ENCODE measurements at places on chromosomes 3 and 15.

DNA sequence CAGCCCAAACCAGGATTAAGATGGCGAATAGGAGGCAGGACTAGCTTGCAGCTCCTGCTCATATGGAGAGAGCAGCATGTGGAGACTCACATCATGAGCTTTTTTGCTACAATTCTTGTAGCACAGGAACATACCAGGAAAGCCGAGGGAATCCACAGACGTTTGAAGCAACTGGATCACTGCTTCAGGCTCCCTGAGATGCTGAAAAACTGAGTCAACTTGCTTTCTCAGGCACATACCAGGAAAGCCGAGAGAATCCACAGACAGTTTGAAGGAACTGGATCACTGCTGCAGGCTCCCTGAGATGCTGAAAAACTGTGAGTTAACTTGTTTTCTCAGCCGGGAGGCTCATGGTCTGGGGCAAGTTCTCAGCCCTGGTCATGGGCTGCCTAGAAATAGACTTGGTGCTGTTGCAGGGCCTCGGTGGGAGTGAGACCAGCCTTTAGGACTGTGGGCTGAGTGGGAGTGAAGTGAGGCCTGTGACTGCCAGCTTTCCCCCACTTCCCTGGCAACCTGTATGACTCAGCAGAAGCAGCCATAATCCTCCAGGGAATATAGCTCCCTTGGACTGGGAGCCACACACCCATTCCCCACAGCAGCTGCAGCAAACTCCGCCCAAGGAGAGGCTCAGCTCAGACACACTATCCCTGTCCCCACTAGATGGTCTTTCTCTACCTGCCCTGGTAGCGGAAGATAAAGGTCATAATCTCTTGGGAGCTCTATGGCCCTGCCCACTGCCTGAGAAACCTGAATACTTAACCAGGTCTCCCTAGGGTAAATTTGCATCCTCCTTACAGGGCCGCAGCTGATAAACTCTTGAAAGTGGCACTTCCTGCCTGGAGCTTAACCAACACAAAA lies 51.9 kb upstream of the PFN2 start:
- no peak for DNase-seq

DNA sequence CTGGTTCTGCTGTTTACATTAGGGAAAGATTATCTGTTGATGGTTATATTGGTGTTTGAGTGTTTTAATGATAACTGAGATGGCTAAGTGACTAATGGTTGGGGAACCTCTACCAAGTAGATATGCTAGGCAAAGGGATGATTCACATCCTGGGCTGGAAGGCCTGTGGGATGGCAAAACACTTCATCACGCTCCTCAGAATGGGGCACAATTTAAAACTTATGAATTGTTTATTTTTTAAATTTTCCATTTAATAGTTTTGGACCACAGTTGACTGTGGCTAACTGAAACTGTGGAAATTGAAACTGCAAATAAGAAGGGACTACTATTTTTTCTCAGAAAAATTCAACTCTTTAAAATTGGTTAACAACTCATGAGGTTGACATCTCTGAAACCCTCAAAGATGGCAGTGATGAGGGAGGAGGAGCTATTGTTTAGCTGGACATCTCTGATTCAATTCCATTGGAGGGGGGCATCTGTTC lies 100.5 kb upstream of the ZBED2 start:
- DNase-seq, result no peak

- no peak for DNase-seq
These were observed 18.4 kb downstream of the KLF15 start for GRCh38 chr3:126338790-126339288.

GRCh38 chr3:135084405-135084804 lies 289.3 kb downstream of the EPHB1 start:
- DNase-seq, result no peak

GRCh38 chr3:138877226-138877625 lies 42.5 kb upstream of the PIK3CB start:
- no peak for DNase-seq

- DNase-seq, result no peak
These were observed 11.3 kb downstream of the SHQ1 start for GRCh38 chr3:72836923-72837322.

DNA sequence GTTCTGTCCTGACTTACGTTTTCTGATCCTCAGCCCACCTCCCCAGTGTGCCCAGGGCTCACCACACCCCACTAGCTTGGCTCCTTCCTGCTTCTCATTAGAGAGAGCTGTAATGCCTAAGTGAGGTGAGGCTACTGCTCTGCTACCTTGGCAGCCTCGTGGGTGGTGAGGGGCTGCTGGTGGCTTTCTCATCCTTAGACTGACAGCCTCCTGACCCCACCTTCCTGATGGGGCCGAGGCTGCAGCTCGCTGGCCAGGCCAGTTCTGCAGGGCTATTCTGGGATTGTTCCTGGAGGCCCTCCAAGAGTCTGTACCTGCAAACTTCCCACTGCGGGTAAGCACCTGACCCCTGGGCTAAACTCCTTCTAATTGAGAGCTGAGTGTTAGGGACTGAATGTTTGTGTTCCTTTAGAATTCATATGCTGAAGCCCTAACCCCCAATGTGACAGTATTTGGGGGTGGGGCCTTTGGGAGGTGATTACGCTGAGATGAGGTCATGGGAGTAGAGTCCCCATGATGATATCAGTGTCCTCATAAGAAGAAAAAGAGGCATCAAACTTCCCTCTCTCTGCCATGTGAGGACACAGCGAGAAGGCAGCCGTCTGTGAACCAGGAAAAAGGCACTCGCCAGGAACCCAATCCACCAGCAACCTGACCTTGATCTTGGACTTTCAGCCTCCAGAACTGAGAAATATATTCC lies 38.1 kb upstream of the IQSEC1 start:
- no peak for DNase-seq

DNA sequence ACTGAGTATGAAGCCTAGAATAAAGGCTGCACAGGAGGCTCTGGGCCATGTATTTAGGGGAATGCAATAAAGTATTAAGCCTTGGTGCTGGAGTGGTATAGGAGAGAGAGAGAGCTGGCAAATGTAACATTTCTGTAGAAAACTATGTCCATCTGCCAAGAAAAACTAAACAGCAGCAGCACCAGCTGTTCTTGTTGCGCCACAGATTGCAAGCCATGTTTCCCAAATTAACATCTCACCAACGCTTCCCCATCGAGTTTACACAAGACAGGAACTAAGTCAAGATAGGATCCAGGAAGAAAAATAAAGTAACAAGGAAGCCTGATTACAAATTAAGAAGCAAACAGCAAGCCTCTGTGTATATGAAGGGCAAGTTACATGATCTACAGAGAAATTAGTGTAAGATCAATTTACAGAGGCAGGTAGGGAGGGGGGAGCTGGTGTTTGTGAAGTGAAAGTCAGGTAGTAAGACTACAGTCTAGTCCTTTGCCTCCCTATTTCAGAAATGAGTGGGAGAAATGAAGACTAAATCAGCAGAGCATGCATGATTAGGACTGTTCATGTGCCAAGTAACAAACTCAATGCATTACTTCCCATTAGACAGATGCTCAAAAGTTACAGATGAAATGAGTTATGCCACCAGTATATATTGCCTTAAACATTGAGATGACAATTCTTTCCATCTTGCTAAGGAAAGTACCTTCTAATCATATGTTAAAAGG lies 900.5 kb downstream of the EPHA3 start:
- DNase-seq, result no peak

- no peak for DNase-seq
These were observed 26.8 kb downstream of the SLC6A6 start for GRCh38 chr3:14429237-14429636.

GRCh38 chr3:133211449-133211848 lies 173.3 kb downstream of the TMEM108 start:
- no peak for DNase-seq

DNA sequence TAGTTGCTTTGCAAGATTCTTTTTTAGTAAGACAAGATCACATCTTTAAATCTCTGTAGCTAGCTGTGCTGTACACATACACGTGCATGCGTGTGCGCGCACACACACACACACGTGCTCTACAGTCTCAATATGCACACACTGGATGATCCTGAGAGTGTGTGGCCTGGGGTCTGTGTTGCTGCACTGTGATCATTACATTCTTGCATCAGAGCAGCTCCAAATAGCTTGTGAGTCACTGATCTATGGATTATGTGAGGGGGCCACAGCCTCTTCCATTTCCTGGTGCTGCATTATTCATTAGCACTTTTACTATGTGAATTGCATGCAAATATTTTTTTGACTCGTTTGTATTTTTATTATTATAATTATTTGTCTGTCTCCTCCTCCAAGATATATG lies 34.6 kb downstream of the MCTP2 start:
- DNase-seq, result no peak

DNA sequence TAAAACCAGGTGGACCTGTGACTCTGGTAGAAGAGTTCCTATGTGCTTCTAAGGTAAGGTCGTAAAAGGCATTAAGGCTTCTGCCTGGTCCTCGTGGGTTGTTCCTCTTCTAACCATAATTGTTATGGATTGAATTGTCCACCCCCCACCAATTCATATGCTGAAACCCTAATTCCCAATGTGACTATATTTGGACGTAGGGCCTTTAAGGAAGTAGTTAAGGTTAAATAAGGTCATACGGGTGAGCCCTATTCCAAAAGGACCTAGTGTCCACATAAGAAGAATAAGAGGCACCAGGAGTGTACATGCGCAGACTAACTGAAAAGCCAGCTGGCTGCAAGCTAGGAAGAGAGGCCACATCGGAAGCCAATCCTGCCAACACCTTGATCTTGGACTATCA lies 1.9 kb downstream of the ADPGK start:
- no peak for DNase-seq

DNA sequence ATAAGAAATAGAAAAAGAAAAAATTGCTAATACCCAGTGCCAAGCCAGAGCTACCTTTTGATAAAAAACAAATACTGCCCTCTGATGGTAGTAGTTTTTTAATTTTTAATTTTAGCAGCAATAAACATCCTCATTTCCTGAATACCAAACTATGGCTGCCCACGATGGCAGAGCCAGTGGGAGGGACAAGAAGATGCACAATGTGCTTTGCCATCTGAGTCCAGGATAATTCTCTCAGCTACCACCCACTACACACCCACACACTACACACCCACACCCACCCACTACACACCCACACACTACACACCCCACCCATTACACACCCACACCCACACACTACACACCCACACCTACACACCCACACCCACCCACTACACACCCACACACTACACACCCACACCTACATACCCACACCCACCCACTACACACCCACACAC lies 17.8 kb downstream of the CEP19 start:
- DNase-seq, result no peak

GRCh38 chr3:51343918-51344687 lies 41.0 kb upstream of the MANF start:
- DNase-seq, result no peak

- DNase-seq, result no peak
These were observed 44.2 kb upstream of the ATG7 start for GRCh38 chr3:11228041-11228440.

DNA sequence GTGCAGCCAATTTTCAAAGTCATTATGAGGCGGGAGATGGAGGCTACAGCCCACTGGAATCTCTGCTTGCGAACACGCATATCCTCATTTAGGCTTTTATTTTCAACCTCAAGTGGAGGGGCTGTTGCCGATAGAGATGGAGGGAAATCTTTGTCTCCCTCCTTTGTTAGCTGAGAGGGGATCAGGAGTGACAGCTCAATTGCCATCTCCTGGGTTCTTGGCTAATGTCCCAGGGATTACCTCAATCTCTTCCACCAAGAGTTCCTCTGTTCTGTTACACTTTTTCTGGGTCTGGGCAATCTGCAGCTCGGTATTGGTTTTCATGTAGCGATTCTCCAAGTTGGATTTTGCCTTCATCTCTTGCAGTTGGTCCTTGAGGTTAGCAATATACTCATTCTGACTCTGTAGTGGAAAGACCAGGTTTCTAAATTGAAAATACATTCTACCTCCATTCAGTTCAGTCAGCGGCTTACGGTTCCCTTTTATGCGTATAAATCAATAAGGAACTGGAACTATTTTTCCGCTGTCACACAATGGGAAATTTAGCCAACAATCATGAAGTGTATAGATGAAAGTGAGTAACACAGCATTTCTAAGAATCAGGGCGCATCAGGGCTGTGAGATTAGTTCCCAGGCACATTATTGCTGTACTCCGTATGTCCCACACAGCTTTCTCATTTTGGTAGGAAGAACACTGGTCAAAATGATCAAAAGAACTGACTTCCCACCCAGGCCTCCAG lies 36.2 kb upstream of the RPL35A start:
- no peak for DNase-seq

DNA sequence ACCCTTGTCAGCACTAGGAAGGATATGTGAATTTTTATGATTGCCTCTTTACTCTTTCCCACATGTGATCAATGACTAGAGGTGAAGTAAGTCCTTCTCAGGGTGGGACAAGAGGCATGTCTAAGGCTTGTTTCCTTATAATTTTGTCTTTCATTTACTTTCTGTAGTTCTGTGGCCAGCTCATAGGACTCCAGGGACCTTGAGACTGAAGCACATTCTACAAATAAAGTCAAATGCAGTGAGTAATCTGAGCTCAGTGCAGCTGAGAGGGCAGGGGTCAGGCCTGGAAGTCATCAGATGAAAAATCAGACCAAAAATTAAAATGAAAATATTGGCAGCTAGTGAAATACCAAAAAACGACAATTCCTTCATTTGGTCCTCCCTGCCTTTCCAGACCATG lies 424.7 kb upstream of the THBS1 start:
- no peak for DNase-seq

DNA sequence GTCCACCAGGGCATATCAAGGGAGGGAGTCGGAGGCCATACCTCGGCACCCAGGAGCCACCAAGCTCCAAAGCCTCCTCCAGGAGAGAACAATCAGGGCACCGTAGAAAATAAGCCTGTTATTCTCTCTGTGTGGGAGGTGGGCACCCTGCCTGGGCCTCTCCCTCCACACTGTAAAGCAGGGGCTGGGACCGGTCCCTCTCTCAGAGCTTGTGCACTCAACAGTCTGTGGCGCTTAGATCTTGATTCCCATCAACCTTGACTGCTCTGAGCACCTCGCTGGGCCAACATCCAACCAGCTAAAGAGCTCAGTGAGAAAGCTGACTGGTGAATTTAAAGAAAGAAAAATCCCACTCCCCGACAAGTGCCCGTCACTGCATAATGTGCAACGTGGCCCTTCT lies 53.0 kb downstream of the PCSK6 start:
- no peak for DNase-seq

- DNase-seq, result no peak
These were observed 19.0 kb upstream of the PRICKLE2 start for GRCh38 chr3:64244011-64244942.

GRCh38 chr3:131914090-131914691 lies 120.6 kb downstream of the CPNE4 start:
- no peak for DNase-seq

DNA sequence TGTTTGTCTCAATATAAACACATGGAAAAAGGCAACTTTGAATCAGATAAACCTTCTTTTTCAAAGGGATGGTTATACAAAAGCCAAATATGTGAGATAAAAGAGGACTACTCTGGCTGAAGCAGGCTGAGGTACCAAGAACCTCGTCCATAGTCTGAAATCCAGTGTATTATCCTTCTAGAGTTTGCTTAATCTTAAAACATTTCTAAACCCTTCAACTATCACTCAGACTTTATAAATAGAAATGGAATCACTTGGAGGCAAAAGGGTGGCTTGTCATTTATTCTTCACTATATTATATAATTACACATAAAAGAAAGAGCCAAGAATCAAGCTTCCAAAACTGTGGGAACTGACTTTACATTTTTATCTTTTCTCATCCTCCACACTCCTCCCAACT lies 303.6 kb downstream of the PLCL2 start:
- DNase-seq, result no peak

GRCh38 chr15:92583096-92584034 lies 72.2 kb downstream of the FAM174B start:
- DNase-seq, result no peak

Measured in left kidney (tissue), 8 donors.